ENCODE measurements at places on chromosomes 1 and 21.

DNA sequence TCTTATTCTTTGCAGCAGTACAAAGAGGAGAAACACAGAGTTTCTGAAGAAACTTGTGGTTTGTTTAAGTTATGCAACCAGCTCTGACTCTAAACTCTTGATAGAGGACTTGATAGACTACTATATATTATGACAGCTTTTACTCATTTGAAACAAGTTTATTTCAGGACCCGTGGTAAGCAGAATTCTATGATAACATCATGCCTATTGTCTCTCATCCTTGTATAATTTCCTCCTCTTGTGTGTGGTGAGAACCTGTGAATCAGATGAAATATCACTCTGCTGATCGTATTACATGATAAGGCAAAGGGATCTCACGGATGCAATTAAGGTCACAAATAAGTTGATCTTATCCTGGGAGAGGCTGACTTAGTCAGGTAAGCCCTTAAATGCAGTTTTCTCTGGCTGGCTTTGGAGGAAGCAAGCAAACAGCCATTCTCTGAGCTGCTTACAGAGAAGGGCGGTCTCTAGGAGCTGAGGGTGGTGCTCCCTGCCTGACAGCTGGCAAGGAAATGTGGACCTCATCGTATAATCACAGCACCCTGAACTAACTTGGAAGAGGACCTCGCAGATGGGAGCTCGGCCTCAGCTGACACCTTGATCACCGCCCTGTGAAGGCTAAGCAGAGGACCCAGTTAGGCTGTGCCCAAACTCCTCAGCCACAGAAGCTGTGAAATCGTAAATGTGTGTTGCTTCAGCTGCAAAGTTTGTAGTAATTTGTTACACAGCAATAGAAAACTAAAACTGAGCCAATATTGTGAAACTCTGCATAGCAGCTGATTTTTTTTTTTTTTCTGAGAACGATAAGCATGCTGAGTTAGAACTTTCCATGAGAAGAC, 151.1 kb upstream of the DPT start:
- no peak overlapping the region for H3K4me3 ChIP-seq
- H3K4me1 ChIP-seq = no peaks in the 10 kb centered on the region
- H3K27me3 ChIP-seq = no peaks in the 10 kb centered on the region
- H3K36me3 ChIP-seq = no peaks in the 10 kb centered on the region
- DNase-seq = no peak

- no peaks in the 10 kb centered on the region for H3K4me1 ChIP-seq
- no peak for DNase-seq
- H3K4me3 ChIP-seq = no peak overlapping the region
Observed at GRCh38 chr1:211492511-211493132, 660 bp upstream of the RD3 start.

GRCh38 chr21:23384679-23385078, 2222.6 kb downstream of the MRPL39 start:
- no peaks in the 10 kb centered on the region for H3K36me3 ChIP-seq
- H3K4me1 ChIP-seq = no peaks in the 10 kb centered on the region
- no peak overlapping the region for H3K4me3 ChIP-seq
- H3K27ac ChIP-seq = no peak overlapping the region
- no peaks in the 10 kb centered on the region for H3K27me3 ChIP-seq
- no peak for DNase-seq

GRCh38 chr21:43934716-43935705, 70.0 kb downstream of the AGPAT3 start:
- H3K36me3 ChIP-seq = no peaks in the 10 kb centered on the region
- H3K4me3 ChIP-seq = no peak overlapping the region
- DNase-seq = no peak

GRCh38 chr21:32467291-32467690, 54.8 kb downstream of the EVA1C start:
- no peak overlapping the region for H3K4me3 ChIP-seq
- no peaks in the 10 kb centered on the region for H3K27me3 ChIP-seq
- no peaks in the 10 kb centered on the region for H3K36me3 ChIP-seq
- no peak for DNase-seq

GRCh38 chr1:71834601-71835441, 447.5 kb downstream of the NEGR1 start:
- H3K36me3 ChIP-seq = no peaks in the 10 kb centered on the region
- no peaks in the 10 kb centered on the region for H3K27me3 ChIP-seq

GRCh38 chr1:162003830-162004215, 19.8 kb downstream of the OLFML2B start:
- no peak overlapping the region for H3K27ac ChIP-seq
- no peaks in the 10 kb centered on the region for H3K27me3 ChIP-seq
- no peak for DNase-seq
- H3K4me3 ChIP-seq = no peak overlapping the region
- H3K36me3 ChIP-seq = no peaks in the 10 kb centered on the region

DNA sequence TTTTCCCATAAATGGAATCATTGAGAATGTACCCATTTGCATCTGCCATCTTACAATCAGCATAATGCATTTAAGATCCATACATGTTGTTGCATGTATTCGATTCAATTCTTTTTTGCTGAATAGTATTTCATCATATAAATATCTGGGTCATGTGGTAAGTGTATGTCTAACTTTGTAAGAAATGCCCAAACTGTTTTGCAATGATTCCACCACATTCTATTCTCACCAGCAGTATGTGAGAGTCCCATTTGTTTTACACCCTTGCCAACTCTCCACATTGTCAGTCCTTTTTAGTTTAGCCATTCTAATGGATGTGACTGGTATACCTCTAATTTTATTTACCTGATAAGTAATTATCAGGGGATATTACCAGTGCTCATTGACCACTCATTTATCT, 115.8 kb upstream of the PBX1 start:
- no peaks in the 10 kb centered on the region for H3K4me1 ChIP-seq
- no peak overlapping the region for H3K27ac ChIP-seq
- DNase-seq = no peak
- no peaks in the 10 kb centered on the region for H3K27me3 ChIP-seq
- H3K36me3 ChIP-seq = no peaks in the 10 kb centered on the region

DNA sequence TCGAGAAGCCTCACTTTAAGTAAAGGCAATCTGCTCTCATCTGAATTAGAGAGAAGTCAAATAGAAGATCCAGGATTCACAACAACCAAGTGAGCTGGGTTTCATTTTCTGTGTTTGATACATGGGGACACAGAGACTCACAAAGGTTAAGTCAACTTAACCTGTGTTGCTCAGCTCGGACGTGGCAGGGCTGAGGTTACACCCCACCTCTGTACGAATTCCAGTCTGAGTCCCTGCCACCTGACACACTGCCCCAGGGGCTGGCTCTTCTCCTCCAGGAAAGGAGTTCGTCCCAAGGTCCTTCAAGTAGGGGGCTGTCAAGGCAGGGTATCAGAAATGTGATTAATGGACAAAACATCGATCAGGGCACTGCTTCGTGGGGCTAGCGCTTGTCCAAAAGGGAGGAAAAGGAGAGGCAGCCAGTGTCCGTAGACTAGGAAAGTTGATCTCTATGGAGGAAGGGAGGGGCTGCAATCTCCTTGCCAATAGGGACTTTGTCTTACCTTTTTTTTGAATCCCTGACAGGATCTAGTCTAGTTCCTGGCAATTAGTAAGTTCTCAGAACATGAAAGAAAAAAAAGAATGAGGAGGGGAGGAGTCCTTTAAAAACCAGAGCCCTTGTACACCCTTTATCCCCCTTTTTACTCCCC, 116.4 kb downstream of the CNIH3 start:
- H3K36me3 ChIP-seq = no peaks in the 10 kb centered on the region
- H3K27me3 ChIP-seq = no peaks in the 10 kb centered on the region
- peak; percentile 61 for DNase-seq
- peak overlapping the region; percentile 86 for H3K27ac ChIP-seq

GRCh38 chr21:36422279-36423098, 37.3 kb downstream of the CHAF1B start:
- no peaks in the 10 kb centered on the region for H3K27me3 ChIP-seq
- DNase-seq = no peak
- no peak overlapping the region for H3K4me3 ChIP-seq
- no peak overlapping the region for H3K27ac ChIP-seq
- no peaks in the 10 kb centered on the region for H3K36me3 ChIP-seq

GRCh38 chr1:9827558-9828185, 3.9 kb upstream of the CLSTN1 start:
- H3K27me3 ChIP-seq = no peaks in the 10 kb centered on the region
- DNase-seq = no peak
- no peaks in the 10 kb centered on the region for H3K36me3 ChIP-seq
- peaks cover 6% of the 10 kb centered on the region for H3K4me1 ChIP-seq
- H3K27ac ChIP-seq = no peak overlapping the region
- no peak overlapping the region for H3K4me3 ChIP-seq

DNA sequence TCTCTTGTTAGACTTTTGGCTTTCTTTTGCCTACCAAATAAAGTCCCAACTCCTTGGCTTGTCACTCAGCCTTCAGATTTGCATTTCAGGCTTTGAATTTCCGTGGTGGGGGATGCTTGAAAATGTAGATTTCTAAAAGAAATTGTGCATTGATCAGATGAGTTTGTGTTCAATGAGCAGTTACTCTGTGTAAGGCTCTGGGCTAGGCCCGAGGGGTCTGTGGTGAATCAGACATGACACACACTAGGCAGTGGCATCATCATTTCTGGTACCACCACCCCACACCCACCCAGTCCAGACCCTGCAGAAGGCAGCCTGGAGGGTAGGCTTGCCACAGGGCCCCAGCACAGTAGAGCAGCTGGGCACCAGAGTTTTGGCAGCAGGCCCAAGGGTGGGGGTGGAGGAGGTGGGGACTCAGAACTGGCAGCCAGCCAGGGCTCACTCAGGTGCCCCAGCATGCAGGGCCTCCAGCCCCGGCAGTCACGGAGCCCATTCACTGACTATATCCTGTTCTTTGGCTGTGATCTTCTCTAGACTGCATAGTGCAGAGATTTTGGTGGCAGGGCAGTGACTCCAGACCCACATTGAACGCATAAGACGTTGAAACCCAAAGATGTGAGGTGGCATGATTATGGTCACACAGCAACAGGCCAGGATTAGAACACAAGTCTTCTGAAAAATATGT, 97.2 kb upstream of the ARTN start:
- H3K27me3 ChIP-seq = no peaks in the 10 kb centered on the region
- no peak overlapping the region for H3K4me3 ChIP-seq
- peaks cover 9% of the 10 kb centered on the region for H3K4me1 ChIP-seq
- no peaks in the 10 kb centered on the region for H3K36me3 ChIP-seq
- H3K27ac ChIP-seq = no peak overlapping the region

- H3K4me1 ChIP-seq = peaks cover 4% of the 10 kb centered on the region
- H3K27me3 ChIP-seq = no peaks in the 10 kb centered on the region
- H3K36me3 ChIP-seq = no peaks in the 10 kb centered on the region
- H3K4me3 ChIP-seq = no peak overlapping the region
Observed at GRCh38 chr1:166874464-166874863, 1.6 kb downstream of the TADA1 start.

DNA sequence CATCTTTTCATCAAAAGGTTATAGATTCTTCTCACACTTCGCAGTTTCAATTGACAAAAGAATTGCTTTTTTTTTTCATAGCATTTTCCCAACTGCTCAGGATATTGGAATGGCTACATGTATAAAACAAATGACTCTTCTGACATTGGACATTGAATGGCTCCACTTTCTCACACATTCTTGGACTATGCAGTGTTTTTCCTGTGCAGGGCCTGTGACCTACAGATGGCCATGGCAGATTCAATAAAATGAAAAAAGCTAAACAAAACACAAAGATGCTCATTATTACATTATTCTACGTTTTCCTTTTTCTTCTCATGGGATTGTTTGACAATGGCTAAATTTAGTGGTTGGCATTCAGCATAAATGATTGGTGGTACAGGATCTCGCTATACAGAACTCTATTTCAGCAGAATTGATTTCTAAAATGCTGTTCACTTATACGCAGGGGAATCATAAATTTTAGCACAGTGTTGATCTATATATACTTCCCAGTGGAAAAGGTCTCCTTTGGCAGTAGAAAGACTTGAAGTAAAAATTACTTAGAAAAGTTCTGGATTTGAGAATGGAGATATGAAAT, 115.6 kb upstream of the ADAMTS5 start:
- no peaks in the 10 kb centered on the region for H3K36me3 ChIP-seq
- no peaks in the 10 kb centered on the region for H3K4me1 ChIP-seq
- H3K4me3 ChIP-seq = no peak overlapping the region

DNA sequence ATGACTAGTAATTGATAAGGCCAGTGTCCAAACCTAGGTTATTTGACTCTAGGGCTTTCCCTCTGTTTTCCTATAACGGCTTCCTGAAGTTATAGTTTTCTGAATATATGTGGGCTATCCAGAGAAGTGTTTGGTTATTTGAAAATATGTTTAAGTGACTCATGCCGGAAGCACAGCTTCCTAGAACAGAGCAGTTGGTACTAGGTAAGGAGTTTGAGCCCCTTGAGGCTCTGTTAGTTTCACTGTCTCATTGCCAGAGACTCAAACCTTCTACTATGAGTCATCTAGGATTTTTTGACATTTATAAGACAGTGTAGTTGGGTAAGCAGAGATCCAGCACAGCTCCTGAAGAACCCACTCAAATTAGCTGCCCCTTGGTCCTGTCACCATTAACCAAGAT, 27.1 kb upstream of the LEPR start:
- no peak for DNase-seq
- H3K27ac ChIP-seq = no peak overlapping the region
- no peaks in the 10 kb centered on the region for H3K36me3 ChIP-seq
- H3K4me3 ChIP-seq = no peak overlapping the region
- H3K4me1 ChIP-seq = no peaks in the 10 kb centered on the region

DNA sequence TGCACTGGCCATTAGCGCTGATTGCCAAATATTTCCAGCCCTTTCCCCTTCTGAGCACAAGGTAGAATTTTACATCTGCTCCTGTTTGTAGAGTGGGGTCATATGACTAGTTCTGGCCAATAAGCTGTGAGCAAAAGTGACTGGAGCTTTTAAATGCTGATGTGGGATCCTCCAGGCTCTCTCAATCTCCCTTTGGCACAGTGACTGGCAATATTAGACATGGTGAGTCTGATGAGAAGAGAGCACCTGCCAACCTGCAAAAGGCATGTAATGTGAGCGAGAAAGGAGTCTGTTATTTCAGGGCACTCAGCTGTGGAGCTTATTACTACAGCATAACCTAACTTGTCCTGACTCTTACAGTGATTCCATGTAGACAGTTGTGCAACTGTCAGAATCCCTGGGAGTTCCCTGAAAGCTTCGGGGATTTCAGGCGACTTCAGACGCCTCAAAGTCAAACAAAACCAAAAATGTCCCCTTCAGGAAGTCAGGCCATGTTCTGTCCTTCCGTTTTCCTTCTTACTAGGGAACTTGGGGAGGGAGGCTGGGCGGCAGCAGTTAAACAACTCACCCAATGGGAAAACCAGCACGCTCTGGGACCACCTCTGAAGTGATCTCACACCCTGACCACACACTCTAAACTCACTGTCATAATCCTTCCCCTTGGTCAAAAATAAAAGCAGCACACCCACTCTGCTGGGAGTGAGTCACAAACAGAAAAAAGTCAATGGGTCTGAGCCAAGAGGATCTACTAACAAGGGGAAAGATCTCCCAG, 3.6 kb upstream of the RASSF5 start:
- no peaks in the 10 kb centered on the region for H3K27me3 ChIP-seq
- H3K4me3 ChIP-seq = no peak overlapping the region
- no peak for DNase-seq

- no peaks in the 10 kb centered on the region for H3K36me3 ChIP-seq
- no peak for DNase-seq
- H3K27ac ChIP-seq = no peak overlapping the region
Observed at GRCh38 chr1:235050911-235051360, 77.7 kb downstream of the TOMM20 start.

- H3K27ac ChIP-seq = peak overlapping the region; percentile 38
- no peaks in the 10 kb centered on the region for H3K36me3 ChIP-seq
- H3K4me1 ChIP-seq = no peaks in the 10 kb centered on the region
- no peaks in the 10 kb centered on the region for H3K27me3 ChIP-seq
- H3K4me3 ChIP-seq = no peak overlapping the region
- DNase-seq = no peak
Observed at GRCh38 chr1:100530141-100530540, 7.8 kb upstream of the GPR88 start.

GRCh38 chr1:40315795-40316594, 1.1 kb downstream of the COL9A2 start:
- peaks cover 8% of the 10 kb centered on the region for H3K27me3 ChIP-seq
- peak overlapping the region; percentile 36 for H3K4me3 ChIP-seq
- H3K4me1 ChIP-seq = peaks cover 5% of the 10 kb centered on the region
- DNase-seq = no peak
- H3K36me3 ChIP-seq = no peaks in the 10 kb centered on the region
